WTC11 (cell line): ENCODE measurements at places on chromosomes 5 and 9. TPM values are rescaled to one million over a fixed set of nuclear protein-coding genes. Genes with fewer than 3 reads are reported as not detected.

DNA sequence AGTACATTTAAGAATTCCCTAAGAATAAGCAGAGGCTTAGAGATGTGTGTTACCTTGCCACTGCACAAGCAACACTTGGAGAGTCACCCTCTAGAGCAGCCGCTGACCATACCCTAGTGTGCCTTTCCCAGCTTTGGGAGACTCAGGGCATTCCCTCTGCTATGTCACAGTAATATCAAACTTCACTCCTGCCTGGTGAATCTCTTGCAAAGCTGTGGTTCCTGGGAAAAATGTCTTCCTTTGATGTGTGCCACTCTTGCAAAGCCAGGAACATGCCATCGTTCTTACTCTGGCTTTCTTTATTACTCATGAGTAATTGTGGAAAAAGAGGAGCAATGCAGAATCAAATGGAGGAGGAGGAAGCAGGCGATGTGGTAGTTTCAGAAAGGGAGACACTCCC lies 173.2 kb downstream of the CCDC192 start:
- DNase-seq, result no peak

GRCh38 chr5:135033901-135034235 lies at the start of gene PITX1:
Gene PITX1 (minus strand): TSS chr5:135034228. CDS start chr5:135033881, 347 bp downstream.
- no peak for DNase-seq

DNA sequence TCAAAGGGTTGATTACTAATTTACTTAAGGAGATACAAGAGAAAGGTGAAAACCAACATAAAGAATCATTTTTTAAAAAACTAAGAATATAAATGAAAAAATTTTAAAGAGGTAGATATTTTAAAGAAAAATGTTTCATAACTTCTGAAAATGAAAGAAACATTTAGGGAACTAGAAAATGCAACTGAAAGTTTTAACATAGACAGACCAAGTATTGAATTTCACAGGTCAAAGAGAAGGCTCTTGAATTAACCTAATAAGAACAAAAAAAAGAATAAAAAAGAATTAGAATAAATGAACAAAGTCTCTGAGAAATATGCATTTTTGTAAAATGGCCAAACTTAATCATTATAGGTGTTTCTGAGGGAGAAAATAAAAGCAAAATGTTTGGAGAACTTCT lies 16.1 kb upstream of the FAM174A start:
- no peak for DNase-seq

DNA sequence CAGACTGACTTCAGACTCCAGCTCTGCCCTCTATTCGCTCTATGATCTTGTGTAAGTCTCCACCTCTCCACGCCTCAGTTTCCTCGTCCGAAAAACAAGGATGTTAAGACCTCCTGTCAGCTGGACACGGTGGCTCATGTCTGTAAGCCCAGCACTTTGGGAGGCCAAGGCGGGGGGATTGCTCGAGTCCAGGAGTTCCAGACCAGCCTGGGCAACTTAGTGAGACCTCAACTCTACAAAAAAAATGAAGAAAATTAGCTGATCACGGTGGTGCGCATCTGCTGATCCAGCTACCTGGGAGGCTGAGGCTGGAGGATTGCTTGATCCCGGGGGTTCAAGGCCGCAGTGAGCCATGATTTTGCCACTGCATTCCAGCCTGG lies 36.6 kb upstream of the GABRP start:
- DNase-seq, result no peak

GRCh38 chr9:128123451-128124080 lies 4.0 kb downstream of the PTGES2 start:
- no peak for DNase-seq

Gene SPINK13
- 0.17 TPM in 1 of 3 replicates, not detected in the others for total RNA-seq

DNA sequence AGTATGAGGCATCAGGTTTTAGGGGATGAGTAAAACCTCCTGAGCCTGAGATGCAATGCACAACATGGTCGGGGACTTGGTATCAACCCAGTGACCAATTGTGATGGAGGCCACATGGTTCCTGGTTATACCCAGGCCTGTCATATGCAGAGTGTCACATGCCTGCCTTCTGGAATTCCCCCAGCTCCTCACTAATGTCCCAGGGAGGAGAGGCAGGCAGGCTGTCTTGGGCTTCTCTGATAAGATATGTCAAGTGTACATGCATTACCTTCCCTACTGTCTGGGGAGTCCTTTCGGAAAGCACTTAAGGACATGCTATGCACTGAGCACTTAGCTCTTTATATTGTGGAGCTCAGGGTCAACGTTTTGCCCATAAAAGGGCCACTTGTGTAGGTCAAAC lies 14.2 kb upstream of the PALM2AKAP2 start:
- no peak for DNase-seq

DNA sequence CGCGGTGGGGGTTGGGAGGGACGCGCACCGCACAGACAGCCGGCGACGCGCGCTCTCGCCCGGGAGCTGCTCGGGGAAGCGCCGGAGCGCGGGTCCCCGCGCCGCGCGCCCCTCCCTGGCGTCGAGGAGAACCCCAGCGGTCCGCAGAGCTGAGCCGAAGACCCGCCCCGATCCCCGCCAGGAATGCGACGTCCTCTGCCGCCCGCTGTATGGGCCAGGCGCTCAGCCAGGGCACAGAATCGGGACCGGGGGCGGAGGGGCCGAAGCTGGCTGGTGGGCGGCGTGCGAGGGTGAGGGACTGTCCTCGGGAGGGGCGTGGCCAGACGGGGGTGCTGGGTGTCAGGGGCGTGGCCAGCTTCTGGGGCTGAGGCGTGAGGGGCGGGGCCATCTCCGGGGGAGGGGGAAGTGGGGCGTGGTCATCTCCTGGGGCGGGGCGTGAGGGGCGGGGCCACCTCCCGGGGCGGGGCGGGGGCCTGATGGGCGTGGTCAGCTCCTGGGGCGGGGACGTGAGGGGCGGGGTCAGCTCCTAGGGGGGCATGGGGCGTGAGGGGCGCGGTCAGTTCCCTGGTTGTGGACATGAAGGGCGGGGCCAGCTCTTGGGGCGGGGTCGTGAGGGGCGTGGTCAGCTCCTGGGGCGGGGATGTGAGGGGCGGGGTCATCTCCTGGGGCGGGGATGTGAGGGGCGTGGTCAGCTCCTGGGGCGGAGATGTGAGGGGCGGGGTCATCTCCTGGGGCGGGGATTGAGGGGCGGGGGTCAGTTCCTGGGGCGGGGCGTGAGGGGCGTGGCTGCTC lies 965 bp downstream of the PTGDS start:
- DNase-seq, result peak; percentile 96

GRCh38 chr5:129046151-129046550 lies 48.4 kb upstream of the ISOC1 start:
- no peak for DNase-seq

DNA sequence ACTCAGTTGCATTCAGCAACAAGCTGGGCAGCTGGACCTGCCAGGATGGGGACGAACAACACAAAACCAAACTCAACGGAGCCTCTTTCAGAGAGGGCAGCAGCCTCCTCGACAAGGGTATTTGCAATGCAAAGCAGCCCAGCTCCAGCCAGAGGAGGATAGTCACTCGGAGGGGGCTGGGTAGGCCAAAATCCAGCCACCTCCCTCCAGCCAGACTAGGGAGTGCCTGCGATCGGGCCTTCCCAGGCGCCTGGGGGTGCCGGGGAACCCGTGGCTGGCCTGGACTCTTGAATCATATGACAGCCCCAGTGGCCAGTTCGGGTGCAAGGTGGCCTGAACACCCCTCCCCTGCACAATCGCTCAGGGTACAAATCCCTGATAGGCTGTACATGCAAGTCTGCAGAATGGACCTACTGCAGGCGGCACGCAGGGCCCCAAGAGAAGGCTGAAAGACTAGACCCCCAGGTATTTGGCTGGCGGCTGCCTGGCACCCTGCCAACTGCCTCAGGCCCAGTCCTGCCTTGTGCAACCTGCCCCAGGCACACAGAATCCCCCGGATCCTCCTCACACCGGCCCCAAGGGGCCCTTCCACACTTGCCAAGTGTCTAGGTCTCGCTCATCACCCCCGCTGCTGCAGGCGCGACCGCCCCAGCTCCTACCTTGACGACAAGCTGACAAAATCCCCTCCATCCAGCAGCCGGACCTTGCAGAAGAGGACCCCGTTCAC lies 1.3 kb downstream of the EEIG1 start:
- DNase-seq, result peak; percentile 73

Gene SLCO6A1
- 0.39 to 0.64 TPM (median 0.42 TPM) in 3 replicates for total RNA-seq

Gene STARD4
- total RNA-seq, result 48.5 to 56.0 TPM (median 53.8 TPM) in 3 replicates

Gene SAXO1
- 0.02 to 0.09 TPM (median 0.09 TPM) in 3 replicates for total RNA-seq

DNA sequence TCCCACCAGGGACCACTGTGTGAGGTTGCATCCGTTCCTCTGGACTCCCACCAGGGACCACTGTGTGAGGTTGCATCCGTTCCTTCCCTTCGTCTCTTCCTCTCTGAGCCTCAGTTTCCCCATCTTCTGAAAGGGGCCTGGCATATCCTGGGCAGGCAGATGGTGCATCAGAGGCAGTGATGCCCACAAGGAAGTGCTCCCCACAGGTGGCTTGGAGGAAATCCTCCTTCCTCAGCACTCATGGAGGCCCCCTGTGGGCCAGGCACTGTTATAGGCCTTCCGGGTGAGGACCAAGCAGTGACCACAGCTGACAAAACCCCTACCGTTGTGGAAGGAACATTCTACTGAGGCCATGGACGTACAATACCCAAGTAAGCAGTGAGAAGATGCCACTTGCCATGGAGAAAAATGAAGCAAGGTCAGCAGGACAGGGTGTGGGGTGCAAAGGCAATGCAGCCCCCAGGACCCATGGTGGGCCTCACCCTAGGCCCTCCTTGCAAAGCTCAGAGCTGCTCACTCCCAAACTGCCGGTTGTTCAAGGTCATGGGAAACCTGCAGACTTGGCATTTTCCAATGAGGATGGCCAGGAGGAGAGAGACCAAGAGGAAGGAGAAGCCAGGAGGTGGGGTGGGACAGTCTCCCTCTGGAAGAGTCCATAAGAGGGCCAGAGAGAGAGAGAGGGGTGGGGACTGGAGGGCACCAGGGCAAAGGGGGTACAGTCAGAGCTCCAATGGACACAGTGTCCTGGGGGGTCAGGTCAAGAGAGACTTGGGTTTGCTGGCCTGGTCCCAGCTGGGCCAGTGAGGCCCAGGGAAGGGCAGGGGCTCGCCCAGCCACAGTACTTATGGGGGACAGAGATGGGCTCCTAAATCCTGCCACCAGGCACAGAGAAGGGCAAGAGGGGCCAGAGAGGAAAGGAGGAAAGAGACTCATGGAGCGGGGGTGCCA lies 51.1 kb downstream of the C9orf50 start:
- DNase-seq, result no peak

DNA sequence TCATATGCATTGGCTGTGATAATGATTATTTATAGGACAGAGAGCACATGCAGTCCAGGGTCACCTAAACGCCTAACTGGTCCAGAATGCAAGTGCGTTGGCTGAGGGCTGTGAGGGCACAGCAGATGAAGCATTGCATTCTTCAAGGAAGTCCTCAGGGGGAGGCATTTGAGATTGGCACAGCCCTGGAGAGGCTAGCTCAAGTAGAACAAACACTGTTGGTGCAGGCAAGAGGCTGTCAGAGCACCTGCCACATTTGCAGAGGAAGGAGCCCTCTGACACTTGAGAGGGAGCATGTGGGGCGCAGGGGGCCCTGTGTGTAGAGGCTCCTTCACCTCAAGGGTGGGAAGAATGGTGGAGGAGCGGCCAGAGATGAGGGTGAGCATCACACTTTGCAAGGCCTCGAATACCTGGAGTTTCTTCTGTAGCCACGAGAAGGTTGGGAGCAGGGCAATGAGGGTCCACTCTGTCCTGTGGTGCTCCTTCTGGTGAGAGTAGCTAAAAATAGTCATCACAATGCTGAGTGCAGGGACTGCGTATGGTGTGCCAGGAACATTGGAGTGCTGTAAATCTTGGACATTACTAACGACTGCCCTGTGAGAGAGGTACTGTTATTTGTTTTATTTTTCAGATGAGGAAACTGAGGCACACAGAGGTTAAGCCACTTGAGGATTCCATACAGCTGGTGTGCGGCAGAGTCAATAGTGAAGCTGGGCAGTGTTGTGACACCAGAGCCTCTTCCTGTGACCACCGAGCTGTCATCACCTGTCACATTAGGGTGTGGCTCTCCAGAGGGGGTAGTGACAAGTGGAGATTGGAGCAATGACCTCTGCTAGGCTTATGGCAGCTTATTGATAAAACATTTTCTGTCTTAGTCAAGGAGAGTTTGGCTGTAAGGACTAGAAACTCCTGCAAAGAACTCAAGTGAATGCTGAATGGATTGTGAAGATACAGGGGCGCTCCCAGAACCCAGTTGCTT lies 100.2 kb downstream of the PIP5K1B start:
- no peak for DNase-seq

GRCh38 chr9:93452710-93453046 lies 703 bp downstream of the FAM120AOS start:
- DNase-seq, result no peak

Gene ARL10
- total RNA-seq, result 6.8 to 11.4 TPM (median 10.9 TPM) in 3 replicates

Gene C6
- total RNA-seq, result 0.13 to 0.23 TPM (median 0.14 TPM) in 3 replicates

- DNase-seq, result no peak
These were observed 8.2 kb upstream of the CCL21 start for GRCh38 chr9:34717996-34718614.

DNA sequence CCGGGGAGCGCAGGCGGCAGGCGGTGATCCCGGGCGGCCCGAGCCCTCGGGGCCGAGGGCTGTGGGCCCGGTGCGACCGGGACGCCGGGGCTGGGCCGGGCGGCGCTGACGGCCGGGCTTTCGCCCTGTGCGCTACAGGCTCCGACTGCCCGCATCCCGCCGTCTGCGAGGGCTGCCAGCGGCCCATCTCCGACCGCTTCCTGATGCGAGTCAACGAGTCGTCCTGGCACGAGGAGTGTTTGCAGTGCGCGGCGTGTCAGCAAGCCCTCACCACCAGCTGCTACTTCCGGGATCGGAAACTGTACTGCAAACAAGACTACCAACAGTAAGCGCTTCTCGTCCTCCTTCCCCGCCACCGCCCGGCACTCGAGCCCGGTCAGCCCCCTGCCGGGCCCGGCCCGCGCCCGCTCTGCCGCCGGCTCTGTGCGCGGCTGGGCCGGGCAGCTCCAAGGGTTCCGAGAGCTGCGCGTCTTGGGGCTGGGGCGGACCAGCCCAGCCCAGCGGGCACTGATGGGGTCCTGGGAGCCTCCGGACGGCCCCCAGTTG lies 1.6 kb downstream of the LMX1B start:
- peak; percentile 42 for DNase-seq

Gene CLIC3
- total RNA-seq, result 0.31 to 0.41 TPM in 2 of 3 replicates, not detected in the other

Gene BRD9
- total RNA-seq, result 50.5 to 55.6 TPM (median 50.9 TPM) in 3 replicates
